ENCODE measurements at places on chromosomes 3 and 15.

- no peak for DNase-seq
Measured at GRCh38 chr3:102036017-102036416, 186.7 kb downstream of the NFKBIZ start.

DNA sequence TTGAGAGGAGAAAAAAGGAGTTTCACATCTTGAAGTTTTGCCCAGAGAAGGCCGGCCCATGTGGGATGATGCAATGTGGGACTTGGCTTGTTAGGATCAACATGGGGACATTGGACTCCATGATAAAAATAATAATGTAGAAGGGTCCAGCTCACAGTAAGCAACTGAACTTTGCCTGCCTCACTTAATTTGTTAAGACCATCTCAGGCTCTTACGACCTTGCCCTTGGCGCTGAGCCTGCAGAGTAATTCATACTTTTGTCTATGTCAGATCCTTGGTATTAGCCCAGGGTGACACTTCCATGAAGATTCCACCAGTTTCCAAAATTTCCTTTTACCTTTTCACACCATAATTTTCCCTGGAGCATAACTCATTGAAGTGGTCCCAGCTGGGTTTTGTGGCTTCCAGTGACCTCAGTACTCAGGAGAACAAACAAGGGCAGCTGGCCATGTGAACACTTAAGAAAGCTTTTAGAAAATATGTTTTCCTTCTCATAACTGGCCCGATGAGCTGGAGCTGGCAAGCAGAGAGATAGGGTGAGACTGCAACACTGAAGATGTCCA, 315.4 kb upstream of the RASGRP1 start:
- no peak for DNase-seq

- no peak for DNase-seq
Measured at GRCh38 chr3:154361099-154361498, 36.8 kb upstream of the DHX36 start.

DNA sequence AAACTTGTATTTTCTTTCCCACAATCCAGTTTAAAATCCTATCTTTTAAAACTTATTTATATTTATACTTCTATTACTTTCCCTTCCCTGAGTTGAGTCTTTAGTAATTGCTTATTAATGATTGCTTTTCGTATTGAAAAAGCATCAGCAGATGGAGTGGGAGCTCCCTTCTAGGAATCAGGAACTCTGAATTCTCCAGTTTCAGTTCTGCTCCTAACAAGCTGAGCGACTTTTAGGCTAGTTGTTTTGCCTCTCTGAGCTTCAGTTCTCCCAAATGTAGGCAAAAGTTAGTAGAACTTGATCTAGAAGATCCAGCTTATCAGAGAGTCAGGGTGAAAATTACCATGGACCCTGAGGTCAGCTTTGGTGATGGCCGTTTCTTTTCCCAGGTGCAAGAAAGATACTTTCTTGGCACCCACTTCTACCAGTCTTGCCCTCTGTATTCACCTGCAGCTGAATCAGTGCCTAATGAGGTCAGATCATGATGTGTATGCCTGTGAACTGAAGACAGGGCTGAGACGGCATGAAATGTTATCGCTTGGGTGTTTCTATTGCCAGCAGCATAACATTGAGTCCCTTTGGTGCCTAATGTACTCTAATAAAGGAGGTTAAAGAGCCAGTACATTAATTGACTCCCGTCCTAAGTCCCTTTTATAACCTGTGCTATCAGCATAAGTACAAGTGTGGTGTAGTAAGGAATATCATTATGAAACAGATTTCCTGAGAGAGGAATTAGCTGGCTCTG, 194.5 kb upstream of the TBC1D5 start:
- DNase-seq: no peak

DNA sequence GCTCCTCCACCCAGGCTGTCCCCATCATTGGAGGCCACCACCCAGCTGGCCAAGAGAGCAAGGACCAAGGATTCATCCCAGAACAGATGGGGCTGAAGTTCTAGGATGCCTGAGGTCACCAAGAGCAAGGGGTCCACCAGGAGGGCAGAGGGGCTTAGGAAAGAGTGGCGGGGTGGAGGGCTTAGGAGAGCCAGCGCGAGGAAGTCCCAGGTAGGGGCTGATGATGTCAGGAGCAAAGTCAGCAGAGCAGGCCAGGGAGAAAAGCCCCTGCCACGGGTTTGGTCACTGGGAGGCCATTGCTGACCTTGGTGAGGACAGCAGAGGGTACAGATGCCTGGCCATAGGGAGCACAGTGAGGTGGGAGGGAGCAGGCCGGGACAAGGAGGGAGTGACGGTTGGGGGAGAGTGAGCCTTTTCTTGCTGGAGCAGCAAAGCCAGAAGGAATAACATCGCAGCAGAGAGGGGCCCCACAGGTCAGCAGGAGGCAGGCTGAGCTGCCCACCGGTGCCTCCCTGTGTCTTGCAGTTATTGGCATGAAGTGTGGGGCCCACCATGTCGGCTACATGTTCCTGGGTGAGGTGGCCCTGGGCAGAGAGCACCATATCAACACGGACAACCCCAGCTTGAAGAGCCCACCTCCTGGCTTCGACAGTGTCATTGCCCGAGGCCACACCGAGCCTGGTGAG, 5.2 kb downstream of the PARP3 start:
- DNase-seq: no peak

DNA sequence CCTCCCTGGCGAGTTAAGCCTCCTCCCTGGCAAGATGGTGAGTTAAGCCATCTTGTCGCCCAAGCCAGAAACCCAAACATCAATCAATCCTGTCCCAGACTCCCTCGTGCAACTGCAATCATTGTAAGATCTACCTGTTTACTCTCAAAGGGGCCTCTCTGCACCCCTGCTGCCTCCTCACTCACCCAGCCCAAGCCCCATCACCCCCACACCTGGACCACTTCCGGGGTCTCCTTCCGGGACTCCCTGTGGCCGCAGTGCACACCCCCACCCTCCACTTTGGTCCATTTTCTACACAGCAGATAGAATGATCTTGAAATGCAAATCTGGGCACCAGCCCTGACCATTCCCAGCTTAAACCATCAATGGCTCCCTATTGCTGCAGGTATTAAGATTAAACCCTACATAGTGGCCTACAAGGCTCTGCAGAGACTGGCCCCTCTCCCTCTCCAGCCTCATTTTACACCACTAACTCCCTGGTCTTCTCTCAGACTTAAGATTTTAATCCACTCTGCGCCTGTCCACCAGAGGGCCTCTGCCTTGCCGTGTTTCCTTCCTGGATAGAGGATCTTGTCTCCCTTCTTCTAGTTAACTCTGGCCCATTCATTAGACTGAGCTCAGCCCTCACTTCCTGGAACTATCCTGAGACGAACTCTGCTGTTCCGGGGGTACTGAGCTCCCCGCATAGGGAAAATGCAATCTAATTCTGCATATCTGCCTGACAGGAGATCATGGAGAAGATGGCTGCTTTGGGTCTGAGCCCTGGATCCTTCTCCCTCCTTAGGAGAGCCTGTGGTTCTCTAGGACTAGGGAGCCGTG, 41.9 kb upstream of the SLC6A1 start:
- DNase-seq: peak; percentile 57

GRCh38 chr15:101490922-101491733, 1.6 kb upstream of the PCSK6 start:
- DNase-seq: no peak

DNA sequence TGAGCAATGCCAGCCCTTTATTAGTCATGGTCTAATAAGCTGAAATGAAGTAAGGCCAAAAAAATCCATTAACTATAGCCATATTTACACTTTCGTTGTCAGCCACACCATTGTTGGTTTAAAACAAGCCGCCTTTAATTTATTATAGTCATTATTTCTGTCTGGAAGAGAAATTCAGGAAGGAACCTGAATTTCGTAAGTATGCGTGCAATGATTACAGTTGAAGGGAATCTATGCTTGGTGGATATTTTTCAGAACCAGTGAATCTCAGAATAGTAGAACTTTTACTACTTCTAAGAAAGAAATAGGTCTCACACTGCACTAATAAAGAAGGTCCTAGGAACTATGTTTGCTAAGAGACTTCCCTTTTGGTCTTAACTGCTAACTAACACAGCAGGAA, 59.1 kb downstream of the FAM43A start:
- DNase-seq: no peak

- DNase-seq: no peak
Measured at GRCh38 chr3:48851407-48851806, 3.7 kb upstream of the PRKAR2A start.

DNA sequence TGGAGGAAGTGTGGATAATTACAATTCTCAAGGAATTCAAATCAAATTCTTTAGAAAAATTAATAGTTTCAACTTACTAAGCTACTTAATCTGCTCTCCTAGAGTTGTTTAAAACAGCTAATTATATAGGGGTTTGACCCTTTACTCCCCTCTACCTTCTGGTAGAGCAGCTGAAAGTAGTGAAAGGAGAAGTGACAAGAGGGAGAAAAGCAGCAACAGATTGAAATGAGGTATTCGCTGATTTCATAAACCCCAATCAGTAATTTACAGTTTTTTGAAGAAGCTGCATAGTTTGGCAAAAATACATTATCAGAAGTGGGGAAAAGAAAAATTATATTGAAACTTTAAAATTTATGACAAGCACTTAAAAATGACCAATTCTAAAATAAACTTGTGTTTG, 52.8 kb downstream of the ZMAT3 start:
- DNase-seq: no peak

DNA sequence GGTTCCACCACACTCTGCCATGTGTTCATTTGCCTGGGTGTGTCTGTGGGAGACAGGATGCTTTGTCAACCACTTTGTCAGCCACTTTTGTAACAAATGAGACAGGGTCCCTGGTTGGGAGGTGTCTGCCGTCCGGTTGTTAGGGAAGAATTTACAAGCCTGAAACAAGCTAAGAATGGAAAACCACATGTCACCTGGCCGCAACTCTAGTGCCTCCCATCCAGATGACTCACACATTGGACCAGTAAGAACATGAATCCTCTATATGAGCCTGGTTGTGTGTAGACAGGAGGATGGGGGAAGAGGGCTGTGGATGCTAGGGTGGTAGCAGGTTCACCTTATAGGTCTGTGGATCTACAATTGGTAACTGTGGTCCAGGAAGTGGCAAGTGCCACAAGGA, 335.3 kb downstream of the CLSTN2 start:
- no peak for DNase-seq

- no peak for DNase-seq
Measured at GRCh38 chr3:76698136-76698706, 341.7 kb upstream of the ROBO2 start.

- no peak for DNase-seq
Measured at GRCh38 chr3:188090620-188091309, 63.2 kb upstream of the LPP start.

DNA sequence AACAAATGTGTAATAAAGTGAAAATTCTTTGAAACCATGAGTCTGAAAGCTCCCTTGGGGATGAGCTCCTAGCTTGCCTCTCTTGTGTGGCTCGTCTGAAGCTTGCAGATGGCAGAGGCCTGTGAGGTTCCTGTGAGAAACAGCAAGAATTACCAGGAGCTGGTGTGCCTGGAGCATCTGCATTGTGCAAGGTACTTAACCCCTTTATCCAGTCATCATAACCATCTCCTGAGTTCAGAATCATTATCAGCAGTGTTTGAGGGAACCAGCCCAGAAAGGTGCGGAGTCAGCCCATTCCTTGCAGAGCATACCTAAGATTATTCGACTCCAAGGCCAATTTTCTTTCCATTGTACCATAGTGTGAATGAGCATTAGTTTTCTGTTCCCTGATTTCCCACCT, 51.7 kb upstream of the TRA2B start:
- DNase-seq: no peak

- no peak for DNase-seq
Measured at GRCh38 chr3:6260551-6261191, 600.2 kb upstream of the GRM7 start.

GRCh38 chr3:58899159-58899952, 150.5 kb downstream of the CFAP20DC start:
- DNase-seq: no peak

DNA sequence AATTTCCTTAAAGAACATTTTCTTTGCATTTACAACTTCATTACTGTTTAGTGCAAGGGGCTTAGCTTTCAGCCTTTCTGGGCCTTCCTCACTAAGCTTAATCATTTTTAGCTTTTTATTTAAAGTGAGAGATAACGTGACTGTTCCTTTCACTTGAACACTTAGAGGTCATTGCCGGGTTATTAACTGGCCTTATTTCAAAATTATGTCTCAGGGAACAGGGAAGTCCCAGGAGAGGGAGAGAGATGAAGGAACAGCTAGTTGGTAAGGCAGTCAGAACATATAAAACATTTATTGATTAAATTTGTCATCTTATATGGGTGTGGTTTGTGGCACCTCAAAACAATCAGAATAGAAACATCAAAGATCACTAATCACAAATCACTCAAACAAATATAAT, 268.7 kb downstream of the TIGIT start:
- DNase-seq: no peak

- DNase-seq: no peak
Measured at GRCh38 chr15:81195339-81195864, 1.3 kb upstream of the IL16 start.

DNA sequence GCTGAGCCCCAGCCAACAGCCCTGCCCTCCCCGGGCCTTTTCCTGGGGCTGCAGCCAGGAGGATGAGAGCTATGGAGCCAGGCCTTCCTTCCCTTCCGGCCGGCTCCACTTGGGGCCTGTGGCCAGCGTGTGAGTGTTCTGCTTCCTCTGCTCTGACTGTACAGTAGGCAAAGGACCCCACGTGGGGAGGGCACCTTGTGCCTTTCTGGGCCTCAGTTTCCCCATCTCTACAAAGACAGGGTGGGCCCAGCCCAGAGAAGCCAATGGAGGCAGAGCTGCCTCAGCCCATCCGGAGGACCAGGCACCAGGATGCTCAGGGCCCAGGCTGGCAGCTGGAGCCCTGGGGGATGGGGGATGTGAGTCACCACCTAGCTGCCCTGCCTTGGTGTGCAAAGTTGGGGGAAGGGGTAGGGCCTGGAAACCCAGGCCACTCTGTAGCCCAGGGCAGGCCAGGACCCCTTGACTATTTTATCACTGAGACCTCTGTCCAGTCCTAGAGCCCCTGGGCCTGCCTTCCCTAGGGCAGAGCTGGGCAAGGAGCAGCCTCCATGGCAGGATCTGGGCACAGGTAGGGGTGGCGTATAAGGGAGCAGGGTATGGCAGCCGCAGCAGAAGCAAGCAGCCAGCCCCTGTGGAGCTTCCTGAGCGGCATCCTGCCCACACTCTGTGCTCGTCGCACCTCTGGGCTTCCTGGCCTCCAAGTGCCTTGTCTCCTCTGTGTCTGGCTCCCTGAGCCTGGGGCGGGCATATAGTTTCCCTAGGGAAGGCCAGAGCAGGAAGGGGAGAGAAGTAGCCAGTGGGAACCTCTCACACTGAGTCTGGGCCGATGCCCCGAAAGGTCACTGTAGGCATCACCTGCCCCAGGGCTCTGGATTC, 1.8 kb downstream of the PSTPIP1 start:
- DNase-seq: no peak

GRCh38 chr3:131922356-131922755, 112.5 kb downstream of the CPNE4 start:
- no peak for DNase-seq

- no peak for DNase-seq
Measured at GRCh38 chr3:153069598-153070510, 92.2 kb upstream of the RAP2B start.

DNA sequence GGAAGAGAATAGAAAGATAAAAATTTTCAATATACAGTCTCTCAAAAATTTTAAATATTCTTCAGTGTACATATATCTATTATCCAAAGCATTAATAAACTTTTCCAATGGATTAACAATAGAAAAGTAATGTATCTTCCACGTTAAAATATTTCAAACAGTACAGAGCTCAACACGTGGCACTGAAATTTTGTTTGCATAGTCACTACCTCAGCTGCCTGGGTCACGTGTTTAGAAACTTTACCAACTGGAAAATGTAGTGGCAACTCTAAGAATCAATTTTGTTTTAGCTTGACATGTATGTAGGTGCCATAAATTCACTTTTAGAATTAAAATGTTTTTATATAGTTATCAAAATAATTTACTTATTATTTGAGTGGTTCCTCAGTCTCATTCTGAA, 85.3 kb downstream of the CNTN3 start:
- no peak for DNase-seq

GRCh38 chr15:38885471-38885952, 320.9 kb upstream of the RASGRP1 start:
- DNase-seq: no peak

Data from HEK293T (cell line).